ENCODE measurements at places on chromosomes 7 and 10. TPM values are rescaled to one million over a fixed set of nuclear protein-coding genes. Genes with fewer than 3 reads are reported as not detected.

The ZNF789 gene
- total RNA-seq: 15.6 TPM

The PRSS37 gene
- total RNA-seq: not detected

The SSMEM1 gene
- not detected for total RNA-seq

The NEUROD6 gene
- total RNA-seq: not detected

The IFIT3 gene
- 14.7 TPM for total RNA-seq

The BMPER gene
- not detected for total RNA-seq

The ZNF212 gene
- 21.9 TPM for total RNA-seq

- peak; percentile 48 for DNase-seq
Observed at GRCh38 chr7:108135446-108136190, 5.5 kb upstream of the LAMB4 start.

- DNase-seq: no peak
Observed at GRCh38 chr7:134907000-134907399, 79.3 kb upstream of the AGBL3 start.

DNA sequence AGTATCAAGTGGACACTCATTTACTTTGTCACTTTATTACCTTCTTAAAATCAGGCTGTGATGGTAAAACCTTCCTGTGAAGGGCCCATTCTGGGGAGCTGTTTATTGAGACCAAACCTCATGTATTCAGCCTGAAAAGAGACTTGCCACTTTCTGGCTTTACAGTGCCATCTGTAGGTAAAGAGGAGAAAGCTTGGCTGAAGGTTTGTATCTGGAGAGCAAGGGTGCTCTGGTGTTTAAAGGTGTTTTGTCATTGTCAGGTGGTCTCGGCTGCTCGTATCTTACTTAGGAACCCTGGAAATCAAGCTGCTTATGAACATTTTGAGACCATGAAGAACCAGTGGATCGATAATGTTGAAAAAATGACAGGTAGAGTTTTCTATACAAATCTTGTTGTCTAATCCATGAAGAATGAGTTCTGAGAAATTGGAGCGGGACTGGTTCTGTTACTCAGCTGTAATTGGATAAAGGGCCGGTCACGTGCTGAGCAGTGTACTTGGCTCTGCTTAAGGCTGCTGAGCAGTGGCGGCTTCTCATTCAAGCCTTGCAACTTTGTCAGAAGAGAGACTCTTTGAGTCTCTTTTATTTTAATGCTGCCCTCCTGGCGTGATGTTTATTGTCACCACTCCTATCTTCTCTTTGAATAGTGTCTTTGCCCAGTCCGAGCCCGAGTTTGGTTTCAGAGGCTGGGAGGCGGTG, 46.9 kb downstream of the AP3M1 start:
- no peak for DNase-seq

DNA sequence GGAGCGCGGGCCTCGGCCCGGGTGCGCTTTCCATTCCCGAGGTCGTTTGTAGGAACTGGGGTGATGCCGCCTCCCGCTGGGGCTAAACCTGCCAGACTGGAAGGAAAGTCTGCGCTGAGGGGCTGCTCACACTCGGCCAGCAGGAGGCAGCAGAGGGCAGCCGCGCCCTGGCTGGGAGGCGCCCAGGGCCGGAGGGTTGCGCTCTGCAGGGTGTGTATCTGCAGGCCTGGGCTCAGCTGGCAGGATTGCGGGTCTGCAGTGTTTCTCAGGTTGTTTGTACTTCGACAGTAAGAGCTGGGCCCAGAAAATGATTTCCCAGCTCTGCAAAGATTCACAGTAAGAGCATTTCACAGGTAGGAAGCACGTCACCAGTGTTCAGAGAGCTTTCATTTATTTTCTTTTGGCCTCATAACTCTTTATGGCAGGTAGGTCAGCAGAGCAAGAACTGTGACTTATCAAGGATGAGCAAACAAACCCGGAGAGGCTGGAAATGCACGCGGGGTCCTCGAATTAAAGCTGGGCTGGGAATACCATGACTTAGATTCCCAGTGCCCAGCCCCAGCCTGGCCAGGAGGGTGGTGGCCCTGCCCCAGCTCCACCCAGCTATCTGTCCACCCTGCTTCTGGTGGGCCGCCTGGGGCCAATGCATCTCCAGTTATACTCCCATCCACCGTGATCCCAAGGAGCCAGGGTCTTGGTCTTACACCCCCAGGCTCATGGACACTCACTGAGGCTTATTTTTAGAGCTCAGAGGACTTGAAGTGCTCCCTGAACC, 15.2 kb upstream of the PPP2R2D start:
- DNase-seq: peak; percentile 86

- DNase-seq: no peak
Observed at GRCh38 chr7:19772841-19773760, at the start of gene TMEM196. Gene TMEM196, minus strand, starts transcription at chr7:19773617. Its CDS starts 921 bp downstream, at chr7:19772696.

- DNase-seq: no peak
Observed at GRCh38 chr7:2775785-2776184, 68.3 kb downstream of the GNA12 start.

DNA sequence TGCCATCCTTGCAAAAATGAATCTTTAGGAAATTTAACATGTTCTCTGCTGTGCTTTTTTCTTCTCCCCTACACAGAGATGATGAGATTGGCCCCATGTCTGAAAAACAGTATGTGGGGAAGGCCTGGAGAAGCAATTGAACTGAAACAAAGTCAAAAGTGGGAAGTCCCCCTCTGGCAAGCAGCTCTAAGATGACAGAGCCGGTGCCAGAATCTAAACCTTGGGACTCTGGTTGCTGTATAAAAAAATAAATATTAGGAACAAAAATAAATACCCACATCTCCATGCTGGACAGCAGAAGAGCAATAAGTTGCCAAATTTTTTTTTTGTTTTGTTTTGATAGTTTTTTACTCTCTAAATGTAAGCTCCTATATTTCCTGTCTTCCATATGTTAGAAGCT, 51.8 kb upstream of the TRIL start:
- no peak for DNase-seq

DNA sequence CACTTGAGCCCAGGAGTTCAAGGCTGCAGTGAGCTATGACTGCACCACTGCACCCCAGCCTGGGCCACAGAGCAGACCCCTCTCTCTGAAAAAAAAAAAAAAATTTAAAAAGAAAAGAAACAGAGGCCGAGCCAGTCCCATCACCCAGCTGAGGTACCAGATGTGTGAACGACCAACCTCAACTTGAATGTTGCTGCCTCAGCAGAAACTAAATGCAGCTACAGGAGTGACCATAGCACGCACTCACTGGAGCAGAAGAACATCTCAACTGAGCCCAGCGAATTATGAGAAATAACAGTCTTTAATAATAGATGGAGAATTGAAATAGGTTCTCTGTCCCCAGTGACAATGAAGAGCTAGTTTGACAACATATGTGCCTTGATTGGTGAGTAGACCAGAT, 53.1 kb upstream of the ST8SIA6 start:
- no peak for DNase-seq

- no peak for DNase-seq
Observed at GRCh38 chr10:2541176-2541575, 526.2 kb upstream of the PFKP start.

DNA sequence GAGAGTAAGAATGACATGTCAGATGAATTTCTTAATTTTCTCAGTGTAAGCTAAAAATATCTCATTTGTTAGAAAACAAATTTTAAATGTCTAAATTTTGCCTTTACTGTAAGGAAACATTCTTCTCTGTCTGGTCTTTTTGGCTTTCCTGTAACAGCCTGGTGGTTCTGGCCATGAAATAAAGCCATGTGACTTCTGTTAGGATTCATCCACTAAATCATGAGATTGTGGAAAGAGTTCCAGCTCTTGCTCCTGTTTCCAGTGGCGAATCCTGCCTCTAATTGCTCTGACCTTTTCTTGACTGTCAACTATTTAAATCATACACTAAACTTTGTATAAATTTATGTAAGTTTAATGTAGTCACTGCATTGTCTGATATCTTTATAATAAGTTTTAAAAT, 398.5 kb upstream of the AKR1E2 start:
- no peak for DNase-seq

- DNase-seq: no peak
Observed at GRCh38 chr7:17408245-17408903, 109.9 kb downstream of the AHR start.

DNA sequence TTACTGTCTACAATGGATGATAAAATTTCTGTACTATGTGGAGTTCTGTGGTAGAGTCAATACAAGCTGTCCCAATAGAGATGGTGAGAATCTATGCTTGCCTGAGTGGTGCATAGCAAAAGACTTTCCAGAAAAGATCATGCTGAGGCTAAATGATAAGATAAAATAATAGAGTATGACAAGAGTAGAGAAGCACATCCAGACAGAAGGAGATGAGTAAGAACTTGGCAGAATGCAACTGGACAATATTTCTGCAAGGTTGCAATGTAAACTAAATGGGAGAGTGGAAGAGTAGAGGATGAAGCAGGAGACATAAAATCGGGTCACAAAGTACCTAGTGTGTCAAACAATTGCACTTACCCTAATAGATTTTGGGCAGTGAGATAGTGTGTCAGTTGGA, 347.6 kb downstream of the MDFIC start:
- DNase-seq: no peak

GRCh38 chr7:13827716-13828115, 161.8 kb downstream of the ETV1 start:
- DNase-seq: no peak

DNA sequence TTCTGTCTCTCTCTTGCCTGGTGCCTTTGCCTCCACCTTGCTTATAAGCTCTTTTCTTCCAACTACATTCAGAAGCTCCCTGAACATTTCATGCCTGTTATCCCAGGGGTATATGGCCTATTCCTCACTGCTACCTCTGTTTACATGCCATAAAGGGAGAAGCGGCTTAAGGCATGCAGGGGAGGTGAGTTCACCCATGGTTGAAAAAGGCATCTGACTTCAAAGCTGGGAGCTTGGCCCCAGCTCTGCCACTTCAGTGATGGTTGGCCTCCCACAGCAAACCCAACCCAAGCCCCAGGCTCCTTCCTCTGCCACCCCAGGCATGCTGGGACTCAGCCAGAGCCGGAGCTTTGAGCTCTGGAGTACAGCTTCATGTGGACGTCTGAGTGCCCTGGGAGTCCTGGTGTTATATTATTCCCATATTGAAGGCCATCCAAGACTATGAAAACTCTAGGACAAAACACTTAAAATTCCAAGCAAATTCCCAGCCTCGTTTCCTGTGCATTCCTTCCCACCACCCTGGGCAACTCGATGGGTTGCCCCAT, 468.6 kb upstream of the ZMIZ1 start:
- DNase-seq: no peak

DNA sequence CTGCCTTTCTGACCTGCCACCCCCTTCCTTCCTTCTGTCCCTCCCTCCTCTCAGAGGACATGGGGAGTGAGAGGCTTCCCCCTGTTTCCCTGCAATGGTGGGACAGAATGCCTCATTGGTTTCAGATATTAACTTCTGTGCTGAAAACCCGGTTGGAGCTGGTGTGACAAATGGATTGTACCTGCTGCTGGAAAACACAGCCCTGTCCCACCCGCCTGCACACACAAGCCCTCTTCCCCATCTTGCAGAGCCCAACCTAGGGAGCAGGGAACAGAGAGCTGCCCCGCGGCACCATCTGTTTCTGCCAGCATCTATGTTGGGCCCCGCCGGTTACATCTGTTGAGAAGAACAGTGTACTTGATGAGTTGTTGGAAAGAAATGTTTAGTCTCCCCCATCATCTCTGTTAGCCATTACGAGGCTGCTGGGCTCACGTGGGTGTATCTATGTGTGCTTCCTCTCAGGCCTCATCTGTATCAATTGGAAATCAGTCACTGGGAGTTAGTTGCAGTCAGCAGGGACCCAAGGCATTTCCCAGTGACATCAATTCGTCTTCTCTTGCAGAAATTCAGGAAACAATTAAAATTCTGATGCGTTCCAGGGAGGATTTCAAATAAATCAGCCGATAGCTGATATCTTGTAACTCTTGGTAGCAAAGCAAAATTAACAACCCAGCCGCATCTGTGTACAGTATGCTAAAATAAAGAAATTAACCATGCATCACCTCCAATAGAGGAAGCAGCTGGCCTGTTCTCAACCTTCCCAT, 725.6 kb upstream of the GALNT17 start:
- no peak for DNase-seq

GRCh38 chr10:12703813-12704212, 297.7 kb downstream of the CCDC3 start:
- DNase-seq: no peak

DNA sequence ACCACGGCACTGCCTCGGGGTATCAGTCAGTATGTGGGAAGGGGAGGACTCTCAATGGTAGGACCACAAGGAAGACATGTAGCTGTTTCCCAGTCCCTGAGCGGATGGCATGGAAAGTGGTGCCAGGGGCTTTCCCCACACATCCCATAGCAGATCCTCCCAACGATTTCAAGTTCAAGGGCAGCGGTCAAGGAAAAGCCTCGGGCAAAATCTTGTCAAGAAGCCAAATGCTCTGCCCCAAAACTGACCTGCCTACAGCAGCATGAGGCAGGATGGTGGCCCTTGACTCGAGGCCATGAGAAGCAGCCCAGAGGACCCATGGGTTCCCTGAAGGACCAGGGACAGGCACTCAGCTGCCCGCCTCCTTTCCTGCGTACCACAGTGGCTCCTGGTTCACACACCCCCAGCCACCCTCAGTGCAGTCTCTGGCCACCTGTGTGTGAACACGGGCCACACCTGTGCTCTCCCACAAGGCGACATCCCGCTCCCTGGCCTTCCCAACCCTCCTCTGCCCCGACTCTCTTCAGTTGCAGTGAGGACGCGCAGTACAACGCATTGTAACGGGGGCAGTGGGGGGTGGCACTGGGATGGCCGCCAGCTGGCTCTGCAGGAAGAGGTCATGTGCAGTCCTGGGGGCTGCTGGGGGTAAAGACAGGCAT, 43.6 kb downstream of the CTBP2 start:
- DNase-seq: no peak

DNA sequence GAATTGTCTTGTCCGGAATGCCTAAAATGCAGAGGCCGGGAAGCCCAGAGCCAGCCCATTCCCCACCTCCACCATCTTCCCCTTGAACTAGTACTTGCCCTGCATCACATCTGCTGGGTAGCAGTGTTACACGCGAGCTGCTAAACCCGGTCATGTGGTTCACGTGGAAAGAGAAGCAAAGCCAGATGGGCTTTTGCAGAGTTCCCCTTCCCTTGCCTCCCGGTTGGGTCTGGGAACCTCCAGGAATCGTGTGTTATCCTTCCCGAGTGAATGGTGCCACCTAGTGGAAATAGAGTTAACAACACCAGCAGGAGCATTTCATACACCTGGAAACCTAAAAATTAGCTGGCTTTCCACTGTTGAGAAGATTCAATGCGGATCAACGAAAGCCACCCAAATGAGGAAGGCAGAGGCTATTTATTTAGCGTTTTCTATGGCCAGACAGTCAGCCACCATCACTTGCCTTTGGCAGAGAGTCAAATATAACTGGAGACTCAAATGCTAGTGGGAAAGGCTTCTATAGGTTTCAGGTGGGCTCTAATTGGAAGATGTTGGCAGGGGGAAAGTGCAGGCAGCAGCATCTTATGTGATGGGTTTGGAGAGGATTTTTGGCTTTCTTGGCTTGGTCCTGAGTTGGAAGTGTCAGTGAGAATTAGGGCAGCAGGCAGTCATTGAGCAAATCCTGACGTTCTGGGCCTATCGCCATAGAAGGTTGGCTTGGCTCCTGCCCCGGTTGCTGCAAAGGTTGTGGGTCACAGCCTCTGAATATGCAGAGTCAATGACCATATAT, 12.9 kb upstream of the DENND2A start:
- no peak for DNase-seq

- no peak for DNase-seq
Observed at GRCh38 chr10:119443970-119444660, 98.4 kb downstream of the RGS10 start.

- DNase-seq: no peak
Observed at GRCh38 chr7:112226701-112227276, 20.3 kb downstream of the ZNF277 start.

All from activated CD4-positive, alpha-beta memory T cell treated with anti-CD3 and anti-CD28 coated beads for 36 hours (primary cell).